ENCODE measurements at places on chromosomes 4 and X. TPM values are rescaled to one million over a fixed set of nuclear protein-coding genes. Genes with fewer than 3 reads are reported as not detected.

The FDCSP gene
- total RNA-seq: not detected

The CHRNA9 gene
- 1.0 TPM for total RNA-seq

The C4orf51 gene
- not detected for total RNA-seq

The NEIL3 gene
- 9.5 TPM for total RNA-seq

The PDLIM3 gene
- not detected for total RNA-seq

The FAM184B gene
- 0.02 TPM for total RNA-seq

The RPL10 gene
- total RNA-seq: 5,684 TPM

The FAT4 gene
- total RNA-seq: 2.0 TPM

The EMCN gene
- total RNA-seq: not detected

The SSX2 gene
- total RNA-seq: not detected

The BMP3 gene
- total RNA-seq: not detected

The OTUD5 gene
- 60.5 TPM for total RNA-seq

The JADE3 gene
- 13.3 TPM for total RNA-seq

The SNCA gene
- total RNA-seq: not detected

The PAGE2B gene
- not detected for total RNA-seq

The MAOB gene
- 0.19 TPM for total RNA-seq

The L1CAM gene
- 18.2 TPM for total RNA-seq

The C4orf50 gene
- not detected for total RNA-seq

The GPR119 gene
- not detected for total RNA-seq

The MAGEA4 gene
- not detected for total RNA-seq

The UCHL1 gene
- 986 TPM for total RNA-seq

The BEX5 gene
- not detected for total RNA-seq

The STATH gene
- not detected for total RNA-seq

The SPANXD gene
- not detected for total RNA-seq

The RTL3 gene
- 0.07 TPM for total RNA-seq

The RHOXF2B gene
- total RNA-seq: not detected

The IQCM gene
- not detected for total RNA-seq

The VCX2 gene
- not detected for total RNA-seq

The TSPAN7 gene
- total RNA-seq: 2.8 TPM

The ETDA gene
- not detected for total RNA-seq

The UCP1 gene
- not detected for total RNA-seq

The UBE2A gene
- 145 TPM for total RNA-seq

The KCNE5 gene
- 0.24 TPM for total RNA-seq

The HTRA3 gene
- 21.2 TPM for total RNA-seq

The RAB9B gene
- not detected for total RNA-seq

The RAB40A gene
- total RNA-seq: not detected

The PF4V1 gene
- not detected for total RNA-seq

The VCX gene
- not detected for total RNA-seq

The CCDC149 gene
- 1.3 TPM for total RNA-seq

The PAGE5 gene
- total RNA-seq: not detected

The ETDB gene
- not detected for total RNA-seq

The IDUA gene
- 13.4 TPM for total RNA-seq

Measured in A549 treated with Mapracorat at 1 μM for 4 hours (cell line).